ENCODE measurements at places on chromosomes 16 and 17.
A peak's percentile ranks its signal among the peaks of the same experiment; 100 is the strongest.

DNA sequence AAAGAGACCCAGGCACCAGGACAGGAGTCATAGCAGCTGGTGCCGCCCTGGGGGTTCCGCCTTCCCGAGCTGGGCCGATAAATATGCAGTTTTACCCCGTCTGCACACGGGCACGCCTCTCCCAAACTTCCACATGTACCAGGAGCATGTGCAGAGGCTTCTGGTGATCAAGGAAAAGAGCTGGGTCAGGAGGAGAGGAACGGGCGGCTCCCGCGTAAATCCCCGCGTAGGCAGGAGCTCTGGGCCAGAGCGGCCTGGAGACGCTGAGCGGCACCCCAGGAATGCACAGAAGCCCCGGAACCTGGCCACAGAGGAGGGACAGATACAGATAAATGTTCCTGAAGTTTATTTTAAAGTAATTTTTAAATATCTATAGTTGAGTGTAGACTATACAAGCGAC lies 46.6 kb upstream of the METRNL start:
- no peak for DNase-seq

- DNase-seq, result peak; percentile 21
Observed at GRCh38 chr16:74480150-74481029, 59.1 kb upstream of the CLEC18B start.

GRCh38 chr17:2899906-2900305 lies 103.7 kb downstream of the RAP1GAP2 start:
- peak; percentile 64 for DNase-seq

DNA sequence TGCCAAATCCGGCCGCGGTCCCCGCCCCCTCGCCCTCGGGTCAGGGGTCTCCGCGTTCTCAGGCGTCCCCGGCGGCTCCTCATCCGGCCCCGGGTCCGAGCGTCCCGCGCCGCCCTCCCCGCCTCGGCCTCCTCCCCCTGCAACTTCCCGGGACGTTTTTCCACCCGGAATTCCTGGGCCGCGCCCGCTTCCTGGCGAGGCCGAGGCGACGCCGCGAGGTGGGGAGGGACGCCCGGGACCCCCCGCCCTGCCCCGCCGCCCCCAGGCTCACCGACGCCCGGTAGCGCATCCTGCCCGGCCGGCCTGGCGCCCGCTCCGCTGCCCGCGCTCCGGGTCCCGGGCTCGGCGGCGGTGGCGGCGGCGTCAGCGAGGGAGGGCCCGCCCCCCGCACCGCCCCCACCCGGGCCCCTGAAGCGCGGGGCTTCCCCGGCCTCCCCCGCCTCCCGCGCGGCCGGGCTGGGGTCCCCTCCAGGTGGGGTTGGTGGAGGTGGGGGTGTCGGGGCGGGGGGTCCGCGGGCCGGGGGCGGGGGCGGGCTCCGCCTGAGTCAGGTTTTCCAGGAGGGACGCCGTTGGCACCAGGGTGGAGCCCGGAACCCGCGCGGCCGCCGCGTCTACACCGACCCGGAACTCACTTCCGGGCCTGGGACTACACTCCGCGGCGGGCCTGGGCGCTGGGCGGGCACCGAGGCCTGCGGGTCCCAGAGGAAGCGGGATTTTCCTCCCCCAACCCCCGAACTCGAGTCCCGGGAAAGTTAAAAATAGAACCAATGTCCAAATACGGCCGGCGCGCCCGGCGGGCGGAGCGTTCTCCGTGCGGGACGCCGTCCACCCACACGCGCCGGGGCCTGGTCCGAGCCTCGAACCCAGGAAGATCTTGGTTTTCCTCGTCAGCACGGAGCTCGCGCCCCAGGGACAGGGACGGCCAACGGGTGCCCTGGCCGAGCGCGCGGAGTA lies 6.8 kb downstream of the MYO1C start:
- no peak for DNase-seq

GRCh38 chr16:53651357-53651756 lies 52.3 kb downstream of the RPGRIP1L start:
- DNase-seq, result no peak

DNA sequence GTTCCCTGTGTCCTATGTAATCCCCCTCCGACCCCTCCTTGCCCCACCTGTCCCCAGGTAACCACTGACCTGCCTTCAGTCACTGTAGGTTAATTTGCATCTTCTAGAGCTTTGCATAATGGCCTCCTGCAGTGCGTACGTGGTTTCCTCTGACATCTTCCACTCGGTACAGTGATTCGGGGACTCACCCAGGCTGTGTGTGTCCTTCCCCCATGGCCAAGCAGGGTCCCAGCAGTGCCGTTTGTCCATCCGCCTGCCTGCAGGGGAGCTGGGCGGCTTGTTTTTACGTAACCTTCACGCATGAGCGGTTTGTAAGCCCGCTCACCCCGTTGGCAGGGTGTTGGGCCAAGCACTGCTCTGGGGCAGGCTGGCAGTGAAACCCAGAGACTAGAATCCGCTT lies 7.9 kb downstream of the MAPK8IP3 start:
- DNase-seq, result peak; percentile 18

Data from left kidney (tissue), 8 donors.